ENCODE measurements at places on chromosomes 1 and 21. TPM values are rescaled to one million over a fixed set of nuclear protein-coding genes. Genes with fewer than 3 reads are reported as not detected.

GRCh38 chr1:85166351-85166750 lies 34.5 kb downstream of the SYDE2 start:
- no peak for DNase-seq

- DNase-seq: no peak
Measured at GRCh38 chr1:234851450-234852438, 241.8 kb upstream of the IRF2BP2 start.

DNA sequence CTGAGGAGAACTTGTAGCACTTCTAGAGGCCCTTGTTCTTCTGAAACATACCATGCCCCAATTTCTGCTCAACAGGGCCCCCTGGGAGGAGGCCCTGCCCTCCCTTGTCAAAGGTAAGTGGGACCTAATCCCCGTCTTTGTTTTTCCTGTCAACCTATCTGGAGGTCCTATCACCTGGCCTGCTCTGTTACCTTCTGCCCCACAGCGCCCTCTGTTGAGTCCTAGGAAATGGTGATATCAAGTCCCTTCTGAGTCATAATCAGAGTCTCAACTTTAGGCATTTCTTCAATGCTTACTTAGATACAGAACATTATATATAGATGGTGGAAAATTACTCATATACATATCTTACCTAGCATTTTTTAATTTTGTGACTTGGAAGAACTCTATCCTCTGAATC lies 28.2 kb upstream of the FCRL4 start:
- peak; percentile 31 for DNase-seq

GRCh38 chr1:58738876-58739275 lies 39.0 kb upstream of the MYSM1 start:
- DNase-seq: no peak

DNA sequence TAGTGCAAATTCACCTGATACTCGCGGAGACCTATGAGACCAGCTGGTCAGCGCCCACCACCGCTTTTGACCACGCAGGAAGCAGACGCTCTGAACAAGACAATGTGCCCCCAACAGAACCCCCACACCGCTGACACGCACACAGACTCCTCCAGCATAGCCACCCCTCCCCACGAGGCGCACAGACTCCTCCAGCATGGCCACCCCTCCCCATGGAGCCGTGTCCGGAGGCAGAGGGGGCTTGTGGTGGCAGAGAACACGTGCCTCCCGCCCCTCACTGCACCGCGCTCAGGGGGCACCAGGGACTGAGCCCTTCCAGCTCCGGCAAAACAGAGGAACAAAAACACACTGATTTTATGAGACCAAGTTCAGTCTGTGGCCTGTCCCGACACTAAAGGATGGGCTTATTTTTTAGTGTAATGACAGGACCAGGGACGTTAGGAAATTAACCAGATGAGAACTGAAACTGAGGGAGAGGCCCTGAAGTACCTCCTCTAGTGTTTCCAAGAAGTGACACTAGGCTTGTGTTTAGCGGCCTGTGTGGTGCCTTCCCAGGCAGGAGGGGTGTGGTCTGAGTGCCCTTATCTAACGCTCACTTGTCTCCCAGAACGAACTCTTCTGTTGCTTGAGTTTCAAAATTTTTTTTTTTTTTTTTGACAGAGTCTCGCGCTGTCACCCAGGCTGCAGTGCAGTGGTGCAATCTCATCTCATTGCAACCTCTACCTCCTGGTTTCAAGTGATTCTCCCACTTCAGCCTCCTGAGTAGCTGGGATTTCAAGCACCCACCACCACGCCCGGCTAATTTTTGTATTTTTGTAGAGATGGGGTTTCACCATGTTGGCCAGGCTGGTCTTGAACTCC lies 10.0 kb upstream of the AGPAT3 start:
- DNase-seq: no peak

DNA sequence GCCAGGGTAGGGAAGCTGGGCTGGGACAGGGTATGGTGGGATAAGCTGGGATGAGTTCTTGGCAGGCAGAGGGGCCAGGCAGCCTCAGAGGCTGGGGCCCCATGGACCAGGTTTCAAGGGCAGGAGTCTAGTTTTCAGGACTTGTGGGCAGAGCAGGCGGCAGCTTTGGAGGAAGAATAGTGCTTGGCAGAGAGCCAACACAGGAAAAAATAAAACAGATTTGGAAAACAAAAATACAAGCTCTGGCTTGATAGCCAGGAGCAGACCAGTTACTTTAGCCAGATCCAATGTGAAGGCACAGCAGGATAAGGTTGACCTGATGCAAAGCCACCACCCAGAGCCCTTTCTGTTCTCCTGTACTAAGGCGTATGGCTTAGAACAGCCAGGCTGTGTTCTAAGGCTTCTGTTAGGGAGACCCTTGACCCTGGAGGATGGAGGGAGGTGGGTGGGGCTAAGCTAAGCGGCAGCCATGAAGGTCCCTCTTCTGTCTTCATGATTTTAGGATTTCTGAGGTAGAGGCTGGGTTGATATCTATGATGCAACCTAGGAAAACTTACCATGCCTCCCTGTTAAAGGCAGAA lies 5.5 kb downstream of the TRAF5 start:
- no peak for DNase-seq

Gene SPRR4
- not detected for total RNA-seq

Gene OPTC
- total RNA-seq: not detected
